ENCODE measurements at places on chromosomes 5 and 9.

DNA sequence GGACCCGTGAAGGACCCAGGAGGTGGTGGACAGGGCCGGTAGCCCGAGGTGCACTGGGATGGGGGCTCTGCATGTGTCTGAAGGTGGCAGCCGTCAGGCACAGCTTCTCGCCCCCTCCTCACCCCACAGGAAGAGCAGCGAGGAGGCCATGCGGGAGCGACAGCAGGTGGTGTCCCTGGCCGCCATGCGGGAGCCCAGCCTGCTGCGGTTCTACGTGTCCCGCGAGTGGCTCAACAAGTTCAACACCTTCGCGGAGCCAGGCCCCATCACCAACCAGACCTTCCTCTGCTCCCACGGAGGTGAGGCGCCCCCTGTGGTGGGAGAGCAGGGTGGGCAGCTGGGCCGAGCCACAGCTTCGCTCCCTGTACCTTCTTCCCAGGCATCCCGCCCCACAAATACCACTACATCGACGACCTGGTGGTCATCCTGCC is 39.9 kb downstream of the USP20 start:
- DNase-seq = no peak

DNA sequence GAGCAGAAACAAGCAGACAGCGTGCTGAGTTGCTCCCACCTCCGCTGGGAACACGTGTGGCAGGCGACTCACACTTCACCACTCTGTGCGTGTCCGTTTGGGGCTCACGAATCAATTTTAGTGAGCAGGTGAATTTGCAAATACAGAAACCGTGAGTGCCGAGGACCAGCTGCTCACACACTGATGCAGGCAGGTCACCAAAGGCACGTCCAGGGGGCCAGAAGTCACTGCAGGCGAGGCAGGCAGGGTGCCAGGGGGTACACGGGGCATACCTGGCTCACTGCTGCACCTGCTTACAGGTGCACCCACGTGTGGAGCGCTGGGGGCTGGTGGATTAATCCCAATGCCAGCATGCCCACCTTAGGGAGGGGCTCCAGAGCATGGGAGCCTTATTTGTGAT is 68.8 kb downstream of the ZNF354C start:
- DNase-seq = no peak

- DNase-seq = no peak
Observed at GRCh38 chr9:108722396-108722795, 133.4 kb downstream of the ACTL7B start.

DNA sequence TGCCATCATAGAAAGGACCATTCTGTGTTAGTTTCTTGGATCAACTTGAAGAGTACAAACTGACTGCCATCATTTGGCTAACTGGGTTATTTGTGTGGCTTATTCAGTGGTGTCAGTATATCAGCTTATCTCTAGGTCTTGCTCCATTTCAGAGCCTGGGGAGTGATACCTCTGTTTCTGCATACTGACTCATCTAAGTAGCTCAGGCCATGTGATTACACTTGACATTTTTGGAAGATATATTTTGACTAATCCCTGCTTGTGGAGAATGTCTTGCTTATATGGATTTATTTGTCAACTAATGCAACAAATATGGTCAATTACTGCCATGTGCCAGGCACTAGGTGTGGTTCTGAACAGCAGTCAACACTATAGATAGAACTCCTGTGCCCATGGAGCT is 311.7 kb downstream of the YTHDC2 start:
- no peak for DNase-seq

- no peak for DNase-seq
Observed at GRCh38 chr5:12095808-12096281, 191.6 kb upstream of the CTNND2 start.

DNA sequence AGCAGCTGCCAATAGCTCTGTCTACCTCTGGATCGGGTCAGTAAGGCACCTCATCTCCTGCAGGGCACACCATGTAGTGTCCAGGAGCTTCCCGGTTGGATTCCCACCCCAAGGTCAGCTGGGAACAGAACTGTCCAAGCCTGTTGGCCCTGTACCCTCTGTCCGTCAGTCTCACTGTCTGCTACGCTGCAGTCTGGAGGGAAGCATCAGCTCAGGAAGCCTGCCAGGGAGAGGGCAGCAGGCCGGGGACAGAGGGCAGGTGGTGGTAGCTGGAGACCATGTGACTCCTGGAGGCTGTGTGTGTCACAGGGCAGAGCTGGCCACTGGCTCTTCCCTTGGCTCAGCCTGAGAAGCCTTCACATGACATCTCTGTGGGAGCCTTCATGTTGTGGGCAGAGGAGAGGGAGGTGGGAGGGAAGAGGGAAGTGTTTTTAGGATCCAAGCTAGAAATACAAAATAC is 134.5 kb downstream of the SEC61B start:
- no peak for DNase-seq

DNA sequence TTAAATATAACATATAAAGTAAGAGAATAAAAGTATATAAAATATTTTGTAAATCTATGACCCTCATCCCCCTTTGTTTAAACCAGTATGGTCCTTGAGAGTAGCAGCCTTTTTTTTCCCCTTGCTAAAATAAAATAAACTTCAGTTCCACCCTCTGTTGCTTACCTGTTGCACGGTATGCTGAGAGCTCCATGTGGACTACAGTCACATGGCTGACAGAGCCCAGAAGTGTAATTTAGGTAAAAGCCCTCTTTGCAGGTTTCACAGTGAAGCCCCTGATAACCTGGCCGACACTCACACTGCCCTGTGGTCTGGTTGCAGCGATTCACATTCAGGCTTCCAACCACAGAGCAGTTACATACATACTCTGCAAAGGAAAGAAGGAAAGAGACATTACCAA is 55.1 kb downstream of the MEGF9 start:
- DNase-seq = no peak

Measured in stimulated activated CD8-positive, alpha-beta memory T cell treated with anti-CD3 and anti-CD28 coated beads, Interleukin-12 subunit alpha, Interleukin-12 subunit beta, amount 100 ng/mL, for 4 hours (primary cell).